ENCODE measurements at places on chromosomes 13 and 19.
A peak's percentile ranks its signal among the peaks of the same experiment; 100 is the strongest.

GRCh38 chr13:50677687-50678463 is 165.6 kb downstream of the DLEU7 start:
- DNase-seq, result no peak

GRCh38 chr19:4606921-4607678 is 32.2 kb upstream of the TNFAIP8L1 start:
- no peak for DNase-seq

DNA sequence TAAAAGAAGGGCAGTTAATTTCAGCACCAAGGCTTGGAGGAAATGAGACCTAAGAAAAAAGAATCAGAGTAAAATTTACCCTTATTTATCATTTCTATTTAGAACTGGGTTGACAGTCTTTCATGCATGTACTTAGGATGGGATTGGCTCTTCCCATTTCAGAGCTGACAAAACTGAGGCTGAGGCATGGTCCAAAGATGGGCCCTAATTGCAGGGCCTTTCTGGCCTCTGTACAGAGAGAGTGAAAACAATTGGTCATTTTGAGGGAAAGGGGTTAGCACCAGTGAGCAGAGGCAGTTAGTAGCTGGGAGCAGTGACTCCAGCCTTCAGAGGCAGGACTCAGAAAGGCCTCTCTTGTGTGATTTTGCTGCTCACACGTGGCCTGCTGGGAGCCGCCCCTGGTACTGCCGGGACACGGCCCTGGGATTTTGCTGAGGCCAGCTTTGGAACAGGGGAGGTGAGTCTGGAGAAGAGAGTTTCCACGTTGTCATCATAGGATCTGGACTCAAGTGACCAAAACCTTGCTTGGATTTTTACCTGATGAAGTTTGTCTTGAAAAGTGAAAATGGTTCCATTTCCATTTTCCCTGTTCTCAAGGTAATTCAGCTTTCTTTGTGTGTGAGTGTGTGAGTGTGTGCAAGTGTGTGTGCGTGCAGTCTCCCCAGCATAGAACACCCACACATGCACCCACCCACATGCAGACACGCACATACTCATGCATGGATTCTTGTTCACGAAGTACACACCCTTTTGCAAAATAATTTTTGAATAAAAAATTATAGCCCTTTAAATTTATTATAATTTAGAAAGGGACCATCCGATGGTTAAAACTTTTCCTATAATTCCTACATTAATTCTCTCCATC is at the start of gene ZNF536:
Gene ZNF536 (plus strand): TSS at position 425 of the 865 bp plus-strand sequence. CDS start 71,179 bp downstream, outside the sequence.
- no peak for DNase-seq

DNA sequence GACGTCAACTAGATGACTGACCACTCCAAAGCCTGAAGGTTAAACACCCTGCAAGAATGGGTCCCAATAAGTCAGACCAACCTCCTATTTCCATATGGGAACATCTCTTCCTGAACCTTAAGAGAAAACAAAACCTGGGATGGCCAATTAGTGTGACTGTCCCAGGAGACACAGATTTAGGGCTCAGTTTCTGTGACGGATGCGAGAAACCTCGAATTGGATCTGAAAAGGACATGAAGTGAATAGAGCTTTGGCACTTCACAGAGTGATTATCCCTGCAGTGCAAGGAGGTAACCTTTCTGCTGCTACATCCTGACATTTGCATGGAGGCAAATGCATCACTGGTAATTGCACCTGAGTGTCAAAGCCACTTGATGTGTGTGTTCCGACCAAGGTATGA is 442.2 kb upstream of the KLF12 start:
- no peak for DNase-seq

DNA sequence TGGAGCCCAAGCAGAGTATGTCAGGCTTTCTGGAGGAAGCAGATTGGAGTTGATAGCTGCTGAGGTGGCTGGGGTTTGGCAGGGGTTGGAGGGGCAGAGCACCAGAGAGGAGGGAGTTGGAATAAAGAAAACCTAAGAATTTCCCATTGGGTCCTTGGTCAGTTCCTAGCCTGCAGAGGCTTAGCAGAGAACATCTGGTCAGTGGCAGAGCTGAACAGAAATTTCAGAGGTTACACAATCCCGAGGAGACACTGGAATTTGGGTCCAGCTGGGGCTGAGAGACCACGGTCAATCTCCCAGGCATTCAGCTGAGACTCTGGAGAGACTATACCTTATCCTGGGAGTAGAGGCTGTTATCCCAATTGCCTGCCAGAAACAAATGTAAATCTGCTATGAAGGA is 84.4 kb downstream of the DPY19L3 start:
- no peak for DNase-seq

DNA sequence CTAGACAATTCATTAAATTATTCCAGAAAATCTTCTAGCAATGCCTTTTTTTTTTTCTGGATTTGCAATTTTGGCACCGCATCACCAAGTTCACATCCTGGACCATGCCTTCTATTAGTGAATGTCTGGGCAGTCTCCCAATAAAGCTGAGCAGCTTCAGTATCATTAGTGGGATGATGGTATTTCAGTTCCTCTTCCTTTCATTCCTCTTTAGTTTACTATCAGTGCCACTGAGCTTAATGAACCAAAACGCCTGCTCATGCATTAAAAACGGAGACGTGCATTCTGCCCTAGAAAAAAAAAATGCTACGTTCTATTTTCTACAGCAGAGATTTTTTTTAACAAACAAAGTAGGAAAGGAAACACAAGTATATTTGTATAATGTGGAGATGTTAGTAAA is 343.0 kb downstream of the PCDH9 start:
- DNase-seq, result peak; percentile 92

GRCh38 chr13:41492432-41493260 is 35.3 kb downstream of the RGCC start:
- no peak for DNase-seq

GRCh38 chr13:46866150-46866549 is 30.7 kb downstream of the HTR2A start:
- DNase-seq, result no peak

- no peak for DNase-seq
Observed at GRCh38 chr13:77975358-77976042, 56.9 kb upstream of the EDNRB start.

GRCh38 chr19:48390188-48391099 is 907 bp downstream of the KDELR1 start:
- DNase-seq, result no peak

DNA sequence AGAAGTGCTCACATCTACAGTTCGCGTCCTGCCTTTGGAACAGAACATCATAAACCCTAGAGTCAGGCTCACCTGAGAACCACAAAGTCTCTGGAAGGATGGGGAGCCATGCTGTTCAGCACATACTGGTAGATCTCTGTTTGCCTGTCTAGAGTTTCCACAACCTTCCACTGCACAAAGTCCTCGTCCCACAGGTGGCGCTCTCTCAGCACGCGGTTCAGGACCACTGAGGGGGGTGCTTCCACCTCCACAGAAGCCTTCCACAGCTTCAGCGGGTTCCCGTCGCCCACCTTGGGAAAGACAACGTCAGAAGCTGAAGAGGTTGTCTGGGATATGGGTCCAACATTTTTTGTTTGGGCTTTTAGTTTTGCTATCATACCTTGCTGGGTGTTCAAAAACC is 93.6 kb downstream of the KL start:
- no peak for DNase-seq

GRCh38 chr13:96003304-96003703 is 49.9 kb downstream of the UGGT2 start:
- DNase-seq, result no peak

DNA sequence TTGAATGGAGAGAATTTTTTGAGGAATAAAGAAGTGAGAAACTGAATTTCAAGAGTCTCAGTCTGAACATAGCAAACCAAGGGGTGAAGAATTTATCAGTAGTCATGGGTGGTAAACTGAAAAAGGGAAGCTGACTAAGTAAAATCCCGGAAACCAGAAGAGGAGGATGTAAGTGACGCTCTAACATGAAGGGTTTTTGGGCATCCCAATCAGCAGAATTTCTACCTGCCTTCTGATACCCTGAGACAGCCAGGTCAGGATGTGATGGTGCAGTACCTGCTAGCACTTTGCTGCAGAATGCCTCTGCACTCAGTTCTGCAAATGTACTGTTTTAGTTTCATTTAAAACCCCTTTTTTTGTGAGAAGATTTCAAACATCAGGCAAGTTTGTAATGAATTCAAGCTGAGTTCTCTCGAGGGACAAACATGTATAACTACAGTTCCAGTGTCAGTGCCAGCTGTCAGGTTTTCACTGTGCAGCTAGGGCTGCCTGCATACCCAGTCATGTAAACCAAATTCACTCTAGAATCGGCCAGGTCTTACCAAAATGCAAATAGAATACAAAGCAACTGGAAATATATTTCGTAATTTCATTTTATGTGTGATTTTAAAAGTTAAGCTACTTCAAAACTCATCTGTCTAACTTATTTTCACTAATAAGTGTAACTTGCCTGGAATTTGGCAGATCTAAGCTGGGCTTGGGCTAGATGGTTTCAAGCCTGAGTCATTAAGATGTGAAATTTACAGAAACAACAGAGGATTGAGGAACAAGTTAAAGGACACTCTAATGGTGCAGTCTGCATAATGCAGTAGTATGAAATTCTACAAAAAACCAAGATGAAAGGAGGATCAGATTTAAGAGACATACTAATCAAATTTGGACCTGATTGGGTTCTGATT is 13.8 kb downstream of the METTL21C start:
- peak; percentile 74 for DNase-seq

- DNase-seq, result no peak
Observed at GRCh38 chr13:84263354-84264069, 381.2 kb upstream of the SLITRK1 start.

- DNase-seq, result no peak
Observed at GRCh38 chr19:28494461-28494860, 718.5 kb downstream of the UQCRFS1 start.

GRCh38 chr19:33736787-33737186 is 59.9 kb upstream of the KCTD15 start:
- no peak for DNase-seq

DNA sequence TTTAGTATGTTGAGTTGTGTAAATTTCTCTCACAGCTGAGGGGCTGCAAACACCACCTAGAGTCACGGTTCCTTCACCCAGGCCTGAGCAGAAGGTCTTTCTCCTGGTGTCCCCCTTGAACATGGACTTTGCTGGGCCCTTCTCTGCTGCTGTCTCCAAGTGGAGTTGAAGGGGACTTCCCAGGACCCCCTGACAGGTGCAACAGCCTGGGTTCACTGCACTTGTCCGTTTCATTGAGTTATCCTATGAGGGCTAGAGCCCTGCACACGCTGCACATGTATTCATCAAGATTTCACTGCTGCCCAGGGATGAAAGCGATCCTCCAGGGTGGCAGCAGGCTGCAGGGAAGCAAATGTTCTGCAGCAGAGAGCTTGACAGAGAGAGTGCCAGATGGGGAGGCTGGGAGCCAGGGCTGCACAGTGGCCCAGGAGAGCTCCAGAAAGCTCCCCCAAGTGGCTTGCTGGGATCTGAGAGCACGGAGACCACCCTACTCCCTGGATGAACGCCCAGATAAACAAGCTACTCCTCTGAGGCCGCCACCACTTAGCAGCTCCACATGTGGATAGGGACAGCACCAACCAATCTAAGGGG is 10.3 kb downstream of the TMEM272 start:
- peak; percentile 94 for DNase-seq

- DNase-seq, result no peak
Observed at GRCh38 chr19:18776736-18777135, 14.4 kb downstream of the COMP start.

- DNase-seq, result peak; percentile 22
Observed at GRCh38 chr13:93875547-93875946, 603.9 kb downstream of the DCT start.

DNA sequence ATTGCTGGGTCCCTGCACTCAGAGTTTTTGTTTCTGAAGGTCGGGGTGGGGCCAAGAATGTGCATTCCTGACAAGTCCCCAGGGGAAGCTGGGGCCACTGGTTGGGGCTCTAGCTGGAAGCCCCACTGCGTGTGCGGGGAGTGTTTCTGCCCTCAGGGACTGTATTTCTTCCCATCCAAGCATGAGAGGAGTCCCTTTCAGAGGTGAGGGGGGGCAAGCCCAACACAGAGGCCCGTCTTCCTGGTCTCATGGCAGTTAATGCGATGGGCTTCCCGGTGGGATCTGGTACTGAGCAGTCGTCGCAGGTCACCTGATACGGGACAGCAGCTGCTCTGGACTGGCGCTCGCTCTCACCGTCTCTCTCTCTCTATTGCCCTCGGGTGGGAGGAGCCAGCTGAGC is 50.4 kb downstream of the GPR12 start:
- no peak for DNase-seq

DNA sequence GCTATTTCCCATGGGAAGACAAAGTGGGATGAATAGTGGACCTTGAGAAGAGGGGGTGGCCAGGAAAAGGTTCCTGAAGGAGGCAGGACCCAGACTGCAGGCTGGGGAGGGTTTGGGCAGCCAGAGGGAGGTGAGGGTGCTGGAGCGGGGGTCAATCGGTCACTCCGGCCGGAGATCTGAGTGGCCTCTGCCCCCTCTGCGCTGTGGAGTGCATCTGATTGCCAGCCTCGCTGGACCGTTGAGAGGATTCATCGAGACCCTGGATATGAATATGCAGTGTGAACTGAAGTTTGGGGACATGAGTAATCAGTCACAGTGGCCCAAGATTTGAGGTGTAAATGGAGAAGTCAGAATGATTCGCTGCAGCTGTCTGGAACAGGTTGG is 5.5 kb upstream of the ZNF580 start:
- no peak for DNase-seq

- peak; percentile 77 for DNase-seq
Observed at GRCh38 chr19:45439569-45440258, 16.0 kb upstream of the ERCC1 start.

GRCh38 chr13:30995331-30995730 is 62.9 kb downstream of the TEX26 start:
- DNase-seq, result no peak

- DNase-seq, result no peak
Observed at GRCh38 chr19:14182476-14182875, 23.5 kb downstream of the ADGRL1 start.

GRCh38 chr13:57631596-57632275 is at the start of gene PCDH17:
Gene PCDH17 (plus strand): TSS chr13:57631744. CDS start chr13:57632547, 803 bp downstream.
- no peak for DNase-seq

GRCh38 chr19:21947775-21948174 is 63.0 kb downstream of the ZNF208 start:
- DNase-seq, result no peak

GRCh38 chr19:19610376-19611202 is 7.9 kb downstream of the PBX4 start:
- DNase-seq, result no peak

GRCh38 chr13:77002590-77003190 is 10.8 kb downstream of the CLN5 start:
- DNase-seq, result peak; percentile 38

GRCh38 chr19:45667620-45668341 is at the start of gene GIPR:
Gene GIPR (plus strand): TSS chr19:45668221. CDS start chr19:45669521, 1,300 bp downstream.
- DNase-seq, result peak; percentile 60

DNA sequence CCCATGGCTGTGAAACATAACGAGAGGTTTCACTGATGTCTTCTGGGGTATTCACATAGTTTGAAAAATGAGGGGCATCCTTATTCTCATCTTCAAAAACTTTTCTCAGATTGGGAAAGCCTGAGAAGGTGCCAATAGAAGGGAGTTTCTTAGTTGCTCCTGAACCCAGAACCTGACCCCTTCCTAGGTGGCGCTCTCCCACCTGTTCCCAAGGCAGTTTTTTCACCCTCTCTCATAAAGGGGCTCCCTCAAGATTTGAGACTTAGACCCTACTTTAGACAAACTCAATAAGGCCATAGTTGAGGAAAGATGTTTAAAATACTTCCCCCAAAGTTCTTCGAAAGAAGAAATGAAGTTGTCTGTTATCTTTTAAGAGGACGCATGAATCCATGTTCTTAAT is 142.2 kb downstream of the FGF9 start:
- no peak for DNase-seq

All from NCI-H1694 treated with DMSO at 0.1 percent for 48 hours (cell line).